ENCODE measurements at places on chromosomes 6 and 20. TPM values are rescaled to one million over a fixed set of nuclear protein-coding genes. Genes with fewer than 3 reads are reported as not detected.

The PGBD1 gene
- 12.4 TPM for polyA plus RNA-seq

The SUMO4 gene
- polyA plus RNA-seq = 1.3 TPM

The SLC17A2 gene
- not detected for polyA plus RNA-seq

The CDSN gene
- not detected for polyA plus RNA-seq

The LGSN gene
- polyA plus RNA-seq = 0.11 TPM

The SSTR4 gene
- polyA plus RNA-seq = 0.18 TPM

The BACH2 gene
- polyA plus RNA-seq = 7.3 TPM

The ZNF165 gene
- polyA plus RNA-seq = 2.7 TPM

The GPR6 gene
- not detected for polyA plus RNA-seq

The MEP1A gene
- not detected for polyA plus RNA-seq

The B3GAT2 gene
- 2.0 TPM for polyA plus RNA-seq

The TBPL1 gene
- polyA plus RNA-seq = 44.7 TPM

The CST8 gene
- polyA plus RNA-seq = not detected

The ADIG gene
- polyA plus RNA-seq = not detected

The RHAG gene
- polyA plus RNA-seq = 1.9 TPM

The LY6G5B gene
- polyA plus RNA-seq = 41.0 TPM

The IRAK1BP1 gene
- polyA plus RNA-seq = 16.7 TPM

The AFDN gene
- polyA plus RNA-seq = 364 TPM

The HTR1E gene
- polyA plus RNA-seq = 0.48 TPM

The IL17F gene
- not detected for polyA plus RNA-seq

The FAM83C gene
- not detected for polyA plus RNA-seq

The NHLRC1 gene
- 2.3 TPM for polyA plus RNA-seq
